ENCODE measurements at places on chromosomes 1 and 21. TPM values are rescaled to one million over a fixed set of nuclear protein-coding genes. Genes with fewer than 3 reads are reported as not detected.

DDAH1 gene
- 50.1 TPM for total RNA-seq

CAMK1G gene
- total RNA-seq: not detected

PRPF38A gene
- 15.9 TPM for total RNA-seq

TMEM269 gene
- not detected for total RNA-seq

SPRR3 gene
- total RNA-seq: not detected
